NCI-H1417 treated with DMSO at 0.1 percent for 48 hours (cell line): ENCODE measurements at places on chromosomes 12 and 14.

- no peak for DNase-seq
Measured at GRCh38 chr12:65524666-65525065, 246.2 kb downstream of the MSRB3 start.

DNA sequence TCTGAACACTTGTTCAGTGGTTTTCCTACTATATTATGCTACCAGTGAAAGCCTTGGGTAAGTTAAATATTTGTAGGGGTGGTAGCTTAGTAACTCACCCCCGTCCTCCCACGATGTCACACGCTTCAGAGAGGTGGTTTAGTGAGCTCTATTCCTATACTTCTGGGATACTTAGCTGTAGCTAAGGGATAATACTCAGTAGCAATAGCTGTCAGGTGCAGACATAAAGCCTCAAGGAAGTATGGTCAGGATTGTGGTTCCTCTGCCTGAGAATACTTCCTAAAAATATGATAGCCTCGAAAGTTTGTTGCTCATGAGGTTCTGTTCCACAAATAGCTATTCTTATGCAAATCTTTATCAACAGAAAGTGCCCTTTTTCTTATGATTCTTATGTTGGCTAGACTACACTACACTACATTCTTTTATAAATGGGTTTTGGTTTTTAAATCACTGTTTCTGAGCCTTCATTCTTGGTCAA is 11.9 kb downstream of the DLST start:
- no peak for DNase-seq

DNA sequence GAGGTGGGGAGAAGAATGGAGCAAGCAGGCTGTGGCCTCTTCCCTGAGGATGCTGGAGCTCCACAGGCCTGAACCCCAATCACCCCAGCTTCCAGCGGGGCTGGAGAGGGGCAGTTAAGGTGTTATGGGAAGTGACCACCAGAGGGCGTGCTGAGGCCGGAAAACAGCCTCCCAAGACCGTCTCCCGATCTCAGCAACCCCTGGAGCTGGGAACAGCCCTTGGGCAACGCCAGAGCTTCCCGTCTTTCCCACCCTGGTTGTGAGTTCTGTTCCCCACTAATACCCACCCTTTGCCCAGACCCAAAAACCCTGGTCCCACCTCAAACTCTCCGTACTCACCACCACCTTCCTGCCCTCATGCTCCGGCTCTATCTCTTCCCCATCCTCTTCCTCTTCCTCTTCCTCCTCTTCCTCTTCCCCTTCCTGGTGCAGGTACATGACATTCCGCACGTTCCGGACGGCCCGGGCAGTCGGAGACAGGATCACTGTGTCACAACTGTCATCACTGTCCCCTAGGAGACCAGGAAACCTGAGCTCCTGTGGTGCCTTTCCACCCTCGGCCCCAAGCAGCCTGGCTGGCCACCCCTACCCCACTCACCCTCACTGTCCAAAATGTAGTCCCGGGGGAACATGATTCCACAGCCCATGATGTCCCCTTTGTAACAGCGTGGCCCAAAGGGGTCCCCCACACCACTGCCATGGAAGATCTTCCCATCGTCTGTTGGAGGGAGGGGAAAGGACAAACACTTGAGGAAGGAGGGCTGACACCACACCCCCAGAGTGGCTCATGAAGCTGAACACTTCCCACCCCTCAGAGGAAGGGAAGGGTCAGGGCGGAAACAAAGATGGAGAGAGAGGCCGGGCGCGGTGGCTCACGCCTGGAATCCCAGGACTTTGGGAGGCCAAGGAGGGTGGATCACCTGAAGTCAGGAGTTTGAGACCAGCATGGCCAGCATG is 12.9 kb downstream of the SPRYD3 start:
- peak; percentile 20 for DNase-seq

DNA sequence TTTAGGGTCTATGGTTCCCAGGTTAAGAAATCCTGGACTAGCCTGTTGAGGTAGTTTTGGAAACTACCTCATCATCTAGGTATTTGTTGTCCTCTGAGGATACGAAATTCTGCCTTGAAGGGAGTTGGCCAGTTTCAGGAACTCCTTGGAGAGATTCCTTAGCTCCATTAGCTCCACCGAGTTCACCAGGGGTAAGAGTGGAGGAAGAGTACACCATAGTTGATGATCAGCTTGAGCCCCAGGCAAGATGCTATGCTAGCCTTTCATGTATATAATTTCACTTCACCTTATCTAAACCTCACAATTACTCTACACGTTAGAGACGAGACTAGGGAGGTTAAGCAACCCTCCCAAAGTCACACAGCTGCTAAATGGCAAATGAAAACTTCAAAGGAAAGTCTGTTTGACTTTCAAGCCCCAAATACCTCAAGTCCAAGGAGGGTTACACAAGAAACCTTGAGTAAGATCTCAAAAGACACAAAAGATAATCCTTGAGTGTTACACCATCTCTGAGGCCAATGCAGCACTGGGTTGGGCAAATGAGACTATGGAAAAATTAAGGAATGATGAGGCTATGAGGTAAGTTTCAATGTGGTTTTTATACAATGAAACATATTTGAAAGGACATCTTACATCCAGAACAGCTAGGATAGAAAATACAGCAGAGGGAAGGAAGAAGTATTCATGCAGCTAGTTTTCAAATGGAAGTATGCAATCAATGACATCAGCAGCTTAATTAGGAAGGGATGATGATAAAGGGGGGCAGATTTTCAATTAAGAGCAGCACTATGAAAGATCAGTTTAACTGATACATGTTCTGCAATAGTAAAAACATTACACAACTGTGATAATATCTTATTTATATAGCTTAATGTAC is 97.2 kb upstream of the KRAS start:
- no peak for DNase-seq

GRCh38 chr12:114698566-114699163 is 14.7 kb upstream of the TBX3 start:
- no peak for DNase-seq
